ENCODE measurements at places on chromosomes 12 and 14.

DNA sequence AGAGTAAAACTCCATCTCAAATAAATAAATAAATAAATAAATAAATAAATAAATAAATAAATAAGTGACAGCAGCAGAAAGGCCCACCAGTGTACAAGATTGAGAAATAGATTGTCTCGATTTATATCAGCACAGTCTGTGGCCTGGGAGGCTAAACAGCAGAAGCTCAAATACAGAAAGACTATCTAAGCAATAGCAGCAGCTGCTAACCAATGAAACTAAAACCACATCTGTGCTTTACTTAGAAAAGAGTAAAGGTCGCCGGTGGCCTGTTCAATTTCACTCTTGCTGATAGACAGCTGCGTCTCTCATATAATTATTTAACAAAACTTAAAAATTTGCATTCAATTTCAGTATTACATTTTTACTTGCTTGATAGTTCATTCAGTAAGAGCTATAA lies 325.7 kb downstream of the CEP128 start:
- DNase-seq = no peak

- DNase-seq = no peak
These were observed 169.0 kb downstream of the MON2 start for GRCh38 chr12:62635649-62636048.

GRCh38 chr12:94659346-94659930 lies 9.1 kb upstream of the TMCC3 start:
- DNase-seq = no peak

- DNase-seq = no peak
These were observed 204.7 kb upstream of the PELI2 start for GRCh38 chr14:55913324-55914025.

- no peak for DNase-seq
These were observed 30.7 kb upstream of the OR4E1 start for GRCh38 chr14:21704338-21704737.

DNA sequence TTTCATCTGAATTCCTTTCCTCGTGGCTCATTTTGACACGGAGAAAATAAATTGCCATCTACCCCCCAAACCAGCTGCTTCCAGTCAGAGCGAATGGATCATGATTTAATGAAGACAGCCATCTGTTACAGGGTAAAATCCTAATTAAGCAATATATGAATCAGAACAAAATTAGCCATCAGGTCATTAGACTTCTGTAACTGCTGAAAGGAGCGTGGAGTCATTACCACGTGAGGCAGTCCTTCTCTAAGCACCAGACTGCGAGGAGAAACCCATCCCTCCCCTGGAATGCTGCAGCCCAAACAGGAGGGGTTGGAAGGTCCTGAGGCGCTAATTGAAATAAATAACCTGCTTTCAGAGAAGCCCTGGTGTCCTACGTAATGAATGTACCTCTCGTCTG lies 51.1 kb upstream of the TCL1A start:
- no peak for DNase-seq

GRCh38 chr12:3901116-3901515 lies 27.9 kb upstream of the PARP11 start:
- DNase-seq = no peak

DNA sequence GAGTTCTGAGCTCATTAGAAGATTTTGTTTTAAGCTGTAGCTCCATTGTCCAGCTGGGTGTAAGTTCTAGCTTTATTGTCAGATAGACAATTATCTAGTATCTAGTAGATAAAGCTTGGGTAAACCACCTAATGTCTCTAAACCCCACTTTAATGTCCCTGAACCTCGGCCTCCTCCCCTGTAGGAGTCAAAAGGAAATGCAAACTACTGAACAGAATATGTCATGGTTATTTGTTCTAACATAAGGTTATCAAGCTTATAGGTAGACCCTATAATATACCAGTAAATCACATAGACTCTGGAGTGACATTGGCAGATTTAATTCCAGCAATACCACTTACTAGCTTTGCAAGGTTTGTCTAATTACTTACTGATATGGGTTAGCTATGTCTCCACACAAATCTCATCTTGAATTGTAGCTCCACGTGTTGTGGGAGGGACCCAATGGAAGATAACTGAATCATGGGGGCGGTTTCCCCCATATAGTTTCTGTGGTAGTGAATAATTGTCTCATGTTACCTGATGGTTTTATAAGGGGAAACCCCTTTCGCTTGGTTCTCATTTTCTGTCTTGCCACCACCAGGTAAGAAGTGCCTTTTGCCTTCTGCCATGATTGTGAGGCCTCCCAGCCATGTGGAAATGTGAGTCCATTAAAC lies 29.4 kb downstream of the BCAT1 start:
- DNase-seq = no peak

GRCh38 chr12:26987634-26988424 lies 26.4 kb downstream of the TM7SF3 start:
- no peak for DNase-seq

DNA sequence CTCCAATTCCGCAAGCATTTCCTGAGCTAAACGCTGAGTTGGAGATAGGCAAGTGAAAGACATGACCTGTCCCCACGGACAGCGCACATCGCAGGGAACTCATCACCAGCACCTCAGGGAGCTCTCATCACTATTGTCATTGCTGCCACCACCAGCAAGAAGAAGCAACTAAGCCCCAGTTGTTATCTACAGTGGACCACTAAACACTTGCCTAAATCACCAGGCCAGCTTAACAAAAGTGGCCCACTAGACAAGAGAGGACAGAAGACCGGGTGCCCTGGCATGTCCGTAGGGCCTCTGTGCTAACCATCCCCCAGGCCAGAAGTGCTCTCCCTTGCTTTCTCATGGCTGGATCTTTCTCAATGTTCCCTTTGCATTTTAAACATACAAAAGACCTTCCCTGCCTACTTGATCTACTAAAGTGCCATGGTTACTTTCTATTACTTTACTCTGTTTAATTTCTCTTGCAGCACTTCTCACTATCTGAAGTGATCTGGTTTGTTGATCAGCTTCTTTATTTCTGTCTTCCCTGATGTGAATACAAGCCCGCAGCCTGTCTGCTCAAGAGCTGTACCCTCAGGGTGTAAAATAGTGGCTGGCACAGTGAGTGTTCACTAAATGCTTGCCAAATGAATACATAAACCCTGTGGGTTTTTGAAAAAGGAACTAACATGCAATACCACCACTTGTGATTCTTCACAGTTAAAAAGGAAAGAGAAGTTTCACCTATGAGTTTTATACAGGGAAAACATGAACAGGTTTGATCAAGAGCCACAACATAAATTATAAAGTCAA lies 60.9 kb upstream of the RFLNA start:
- no peak for DNase-seq

GRCh38 chr12:105670672-105671071 lies 340.2 kb downstream of the C12orf75 start:
- DNase-seq = no peak

DNA sequence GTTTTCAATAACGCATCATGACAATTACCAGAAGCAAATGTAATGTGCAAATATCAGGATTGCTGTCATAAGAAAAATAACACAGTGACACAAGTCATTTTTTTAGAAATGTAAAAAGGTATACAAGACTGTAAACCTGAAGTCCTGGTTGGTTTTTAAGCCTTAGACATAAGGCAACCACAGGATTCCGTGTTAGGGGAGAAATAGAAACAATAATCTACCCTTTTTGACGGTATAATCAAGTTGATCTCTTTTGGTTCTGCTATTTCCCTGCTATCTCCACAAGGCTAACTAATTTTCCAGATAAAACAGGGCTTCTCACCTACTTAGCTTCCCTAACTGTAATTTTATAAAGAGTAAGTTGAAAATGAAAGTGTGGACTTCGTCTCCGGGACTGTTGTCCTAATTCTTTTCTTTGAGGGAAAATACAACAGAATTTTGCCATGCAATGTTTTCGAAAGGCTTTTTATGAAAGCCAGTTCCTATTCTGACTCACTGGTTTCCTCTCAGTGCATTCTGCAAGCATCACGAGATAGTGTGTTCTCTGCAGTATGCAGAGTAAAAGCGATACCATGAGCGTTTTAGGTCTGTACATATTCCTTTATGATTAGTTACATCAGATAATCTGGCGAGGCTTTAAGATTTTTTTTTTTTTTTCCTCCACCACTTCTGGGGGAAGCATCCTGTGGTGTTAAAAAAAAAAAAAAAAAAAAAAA lies 10.6 kb downstream of the MYO1H start:
- no peak for DNase-seq

DNA sequence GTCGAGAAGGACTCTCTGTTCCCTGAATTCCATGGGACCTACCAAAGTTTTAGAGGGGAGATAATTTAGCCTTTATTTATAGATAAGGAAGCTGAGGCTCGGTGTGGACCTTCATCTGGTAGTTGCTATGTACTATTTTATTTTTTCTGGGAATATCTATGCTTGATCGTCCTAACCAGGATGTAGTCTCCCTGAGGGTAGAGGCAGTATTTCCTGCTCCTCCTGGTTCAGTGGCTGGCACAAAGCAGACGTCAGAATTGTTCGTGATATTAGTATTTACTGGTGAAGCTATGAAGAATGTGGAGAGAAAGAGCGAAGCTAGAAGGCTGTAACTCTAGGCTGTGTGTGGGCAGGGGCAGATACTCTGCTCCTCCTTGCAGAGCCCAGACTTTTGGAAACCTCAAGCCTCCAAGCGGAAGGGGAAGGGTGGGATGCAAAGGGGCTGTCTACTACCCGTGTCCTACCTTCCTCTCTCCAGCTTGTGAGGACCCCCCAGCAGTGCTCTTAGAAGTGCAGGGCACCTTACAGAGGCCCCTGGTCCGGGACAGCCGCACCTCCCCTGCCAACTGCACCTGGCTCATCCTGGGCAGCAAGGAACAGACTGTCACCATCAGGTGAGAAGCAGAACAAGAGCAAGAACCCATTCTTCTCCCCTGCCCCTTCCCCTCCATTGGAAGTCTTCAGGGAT lies 1.4 kb downstream of the LRP10 start:
- no peak for DNase-seq

GRCh38 chr14:90837355-90837754 lies 21.1 kb upstream of the TTC7B start:
- DNase-seq = no peak

DNA sequence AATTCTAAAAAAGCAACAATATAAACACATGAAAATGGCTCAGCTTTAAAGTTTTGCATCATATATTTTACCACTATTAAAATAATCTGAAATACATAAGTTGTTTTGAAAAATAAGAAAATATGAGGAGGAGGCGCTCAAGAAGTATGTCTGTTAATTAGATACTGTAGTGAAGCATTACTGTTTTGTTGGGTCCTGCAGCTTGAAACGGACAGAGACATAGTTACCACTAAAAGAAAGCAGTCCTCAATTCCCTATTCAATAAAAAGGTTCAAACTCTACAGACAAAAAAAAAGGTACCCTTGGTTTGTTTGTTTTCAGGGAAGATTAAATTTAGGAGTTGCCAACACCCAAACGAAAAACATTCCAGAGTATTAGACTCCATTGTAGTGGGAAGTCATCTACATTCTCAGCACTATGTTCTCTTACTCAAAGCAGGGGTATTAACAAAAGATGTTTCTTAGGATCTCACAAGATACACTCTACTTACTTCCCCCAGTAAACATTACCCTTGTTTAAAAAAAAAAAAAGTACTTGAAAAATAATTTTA lies 3.0 kb downstream of the PAWR start:
- no peak for DNase-seq

- no peak for DNase-seq
These were observed 61.3 kb downstream of the NOS1 start for GRCh38 chr12:117300174-117300573.

- DNase-seq = no peak
These were observed 779.0 kb upstream of the FLRT2 start for GRCh38 chr14:84750763-84751554.

- DNase-seq = no peak
These were observed 3.5 kb downstream of the ARL6IP4 start for GRCh38 chr12:122983789-122984515.

GRCh38 chr12:115973066-115973465 lies 304.4 kb downstream of the MED13L start:
- no peak for DNase-seq

- DNase-seq = no peak
These were observed at the start of gene RASAL1 for GRCh38 chr12:113135178-113136127. TSS of gene RASAL1 (minus strand) at chr12:113135761. CDS start at chr12:113135462, 299 bp downstream.

DNA sequence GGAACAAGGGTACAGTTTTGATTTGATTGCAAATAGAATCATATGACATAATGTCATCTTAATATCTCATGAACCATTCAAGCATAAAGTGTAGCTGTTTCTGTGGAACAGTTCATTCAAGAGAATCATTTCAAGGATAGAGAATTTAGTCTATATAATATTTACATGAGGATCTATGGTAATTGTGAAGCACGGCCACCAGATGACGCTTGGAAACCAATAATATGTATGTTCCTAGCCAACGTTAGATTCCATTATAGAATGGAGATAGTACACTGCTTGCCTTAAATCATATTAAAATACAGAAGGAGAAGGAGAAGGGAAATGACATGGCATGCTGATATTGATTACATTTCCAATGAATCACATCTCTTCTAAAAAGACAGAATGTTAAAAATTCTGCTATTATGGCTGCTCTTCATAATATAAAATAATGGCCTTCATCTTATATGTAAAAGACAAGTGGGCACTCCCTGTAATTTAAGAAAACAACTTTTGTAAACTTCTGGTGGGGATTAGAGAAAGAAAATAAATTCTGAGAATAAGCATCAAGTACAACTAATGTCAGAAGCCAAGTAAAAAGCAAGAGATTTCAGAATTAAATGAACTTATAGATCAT lies 351.0 kb downstream of the NAV3 start:
- no peak for DNase-seq

DNA sequence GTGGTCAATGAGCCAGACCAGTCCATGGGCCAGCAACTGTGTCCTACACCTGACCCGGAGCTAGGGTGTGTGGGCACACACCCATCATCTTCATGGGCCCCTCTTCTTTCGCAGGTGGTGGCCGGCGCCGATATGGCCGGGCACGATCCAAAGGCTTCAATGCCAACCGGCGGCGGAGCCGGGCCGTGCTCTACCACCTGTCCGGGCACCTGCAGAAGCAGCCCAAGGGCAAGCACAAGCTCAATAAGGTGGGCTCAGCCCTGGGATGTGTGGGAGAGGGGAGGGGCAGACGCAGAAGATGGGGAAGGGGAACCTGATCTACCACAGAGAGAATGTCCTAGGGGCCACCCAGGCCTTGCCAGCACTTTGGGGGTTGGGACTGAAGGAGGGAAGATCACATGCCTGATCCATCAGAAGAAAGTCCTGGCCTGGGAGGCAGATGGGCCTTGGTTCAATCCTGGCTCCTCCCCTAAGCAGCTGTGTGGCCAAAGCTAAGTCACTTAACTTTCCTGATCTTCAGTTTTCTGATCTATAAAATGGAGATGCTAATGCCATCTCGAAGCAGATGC lies 3.8 kb downstream of the KCNH3 start:
- DNase-seq = no peak

GRCh38 chr14:99363616-99364290 lies 91.8 kb upstream of the BCL11B start:
- DNase-seq = no peak

- DNase-seq = no peak
These were observed 123.5 kb upstream of the KITLG start for GRCh38 chr12:88703790-88704189.

Measured in AG08396 (cell line).